Lung (tissue), 17 donors: ENCODE measurements at places on chromosomes 7 and 10.

- no peak for DNase-seq
Measured at GRCh38 chr10:73774637-73775036, 7.2 kb upstream of the CHCHD1 start.

DNA sequence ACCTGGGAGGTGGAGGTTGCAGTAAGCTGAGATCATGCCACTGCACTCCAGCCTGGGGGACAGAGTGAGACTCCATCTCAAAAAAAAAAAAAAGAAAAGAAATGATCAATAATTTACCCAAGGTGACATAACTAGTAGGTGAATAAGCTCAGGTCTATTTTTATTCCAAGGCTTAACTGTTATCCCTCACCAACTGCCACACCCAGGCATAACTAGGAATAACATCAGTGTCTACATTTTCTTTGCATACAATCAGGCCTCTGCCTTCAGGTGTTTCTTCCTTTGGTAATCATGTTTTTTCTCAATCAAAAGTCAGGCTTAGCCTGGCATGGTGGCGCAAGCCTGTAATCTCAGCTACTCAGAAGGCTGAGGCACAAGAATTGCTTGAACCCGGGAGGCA is 26.6 kb downstream of the CPEB3 start:
- no peak for DNase-seq

GRCh38 chr10:53646525-53646924 is 873.9 kb upstream of the MBL2 start:
- peak; percentile 90 for DNase-seq

DNA sequence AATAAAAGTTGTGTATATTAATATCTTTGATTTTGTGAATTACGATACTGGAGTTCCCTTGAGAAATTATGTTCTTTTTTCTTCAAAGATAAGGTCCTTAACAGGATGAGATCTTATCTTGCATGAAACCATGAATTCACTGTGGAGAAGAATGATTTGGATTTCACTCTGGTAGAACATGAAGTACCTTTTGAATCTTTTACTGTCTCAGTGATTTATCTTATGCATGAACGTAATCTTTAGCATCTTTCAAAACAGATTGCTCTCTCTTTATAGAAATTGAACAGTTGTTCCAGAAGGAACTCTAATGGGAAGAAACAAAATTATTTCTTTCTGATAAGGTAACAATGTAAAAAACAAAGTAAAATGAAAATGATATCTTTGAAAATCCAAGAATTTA is 11.0 kb upstream of the ZNF438 start:
- DNase-seq, result no peak

DNA sequence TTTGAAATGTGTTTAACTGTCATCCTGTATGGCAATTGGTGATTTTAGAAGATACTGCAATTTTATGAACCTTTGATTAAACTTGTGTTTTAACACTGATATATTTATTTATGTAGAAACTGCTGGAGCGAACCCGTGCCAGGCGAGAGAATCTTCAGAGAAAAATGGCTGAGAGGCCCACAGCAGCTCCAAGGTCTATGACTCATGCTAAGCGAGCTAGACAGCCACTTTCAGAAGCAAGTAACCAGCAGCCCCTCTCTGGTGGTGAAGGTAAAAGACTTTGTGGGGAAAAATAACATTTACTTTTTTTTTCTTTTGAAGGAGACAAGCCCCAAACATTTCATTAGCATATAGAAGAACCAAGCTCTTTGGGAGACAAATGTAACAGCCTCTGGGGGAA is 6.5 kb downstream of the ANLN start:
- DNase-seq, result no peak

GRCh38 chr10:6958254-6958653 is 378.2 kb upstream of the PRKCQ start:
- DNase-seq, result no peak
